NCI-H1417 treated with DMSO at 0.1 percent for 48 hours (cell line): ENCODE measurements at places on chromosomes 4 and X.

DNA sequence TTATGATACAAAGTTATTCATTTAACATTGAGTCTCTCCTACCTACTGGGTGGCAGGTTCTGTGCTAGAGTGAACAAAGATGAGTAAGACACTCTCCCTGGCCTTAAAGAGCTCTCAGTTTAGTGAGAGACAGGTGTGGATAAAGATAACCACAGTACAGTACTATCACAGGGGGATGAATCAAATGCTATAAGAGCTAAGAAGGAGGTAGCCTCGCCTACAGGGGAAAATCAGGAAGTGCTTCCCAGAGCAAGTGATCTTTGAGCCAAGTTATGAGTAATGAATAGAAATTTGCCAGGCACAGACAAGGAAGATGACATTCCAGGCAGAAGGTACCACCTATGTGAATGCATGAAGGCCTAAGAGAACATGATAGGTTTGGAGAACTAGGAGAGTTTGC lies 3.4 kb upstream of the IGBP1 start:
- no peak for DNase-seq

- no peak for DNase-seq
Observed at GRCh38 chr4:37224854-37225253, 19.7 kb upstream of the NWD2 start.

DNA sequence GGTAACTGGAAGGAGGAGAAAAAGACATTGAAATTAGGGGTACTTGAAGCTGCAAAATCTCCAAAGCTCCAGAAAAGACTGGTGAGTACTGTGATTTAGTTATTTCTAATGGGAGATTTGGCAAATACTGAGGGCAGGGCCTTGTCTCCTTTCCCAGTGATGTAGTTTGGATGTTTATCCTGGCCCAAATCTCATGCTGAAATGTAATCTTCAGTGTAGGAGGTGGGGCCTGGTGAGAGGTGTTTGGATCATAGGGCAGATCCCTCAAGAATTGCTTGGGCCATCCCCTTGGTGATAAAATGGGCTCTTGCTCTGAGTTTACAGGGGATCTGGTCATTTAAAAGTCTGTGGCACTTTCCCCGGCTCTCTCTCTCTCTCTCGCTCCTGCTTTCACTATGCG lies 33.1 kb upstream of the GK start:
- no peak for DNase-seq

GRCh38 chr4:52873191-52873590 lies 11.1 kb downstream of the RASL11B start:
- no peak for DNase-seq

DNA sequence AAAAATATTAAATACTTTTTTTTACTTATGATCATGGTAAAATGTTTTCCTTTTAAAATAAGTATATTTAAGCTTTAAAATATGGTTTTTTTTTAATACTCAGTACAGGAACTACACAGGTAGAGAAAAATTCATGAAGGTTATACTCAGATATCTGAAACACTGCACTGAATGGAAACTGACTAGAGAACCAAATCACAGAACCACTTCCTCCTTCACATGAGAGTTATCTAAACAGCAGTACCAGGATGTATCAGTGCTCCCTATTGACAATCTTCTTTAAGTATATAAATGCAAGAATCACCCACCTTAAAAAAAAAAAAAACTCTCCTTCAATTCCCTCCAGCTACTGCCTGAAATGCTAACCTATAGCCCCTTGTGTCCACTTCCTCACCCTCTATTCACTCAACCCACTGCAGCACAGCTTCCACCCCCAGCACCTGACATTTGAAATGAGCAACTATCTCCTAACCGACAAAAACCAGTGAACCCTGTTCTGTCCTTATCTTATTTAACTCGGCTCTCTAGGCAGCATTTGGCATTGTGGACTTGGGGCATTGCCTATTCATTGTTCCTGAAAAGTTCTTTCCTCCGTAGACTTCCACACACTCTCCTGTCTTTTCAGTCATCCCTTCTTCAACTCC lies 9.1 kb downstream of the SLC7A3 start:
- DNase-seq = no peak
